T-helper 2 cell treated with Interferon-gamma antibody and Interleukin-4, amounts not matched to agents 5 μg/mL and 100 μg/mL, for 36 hours (primary cell): ENCODE measurements at places on chromosomes 2 and 18.

DNA sequence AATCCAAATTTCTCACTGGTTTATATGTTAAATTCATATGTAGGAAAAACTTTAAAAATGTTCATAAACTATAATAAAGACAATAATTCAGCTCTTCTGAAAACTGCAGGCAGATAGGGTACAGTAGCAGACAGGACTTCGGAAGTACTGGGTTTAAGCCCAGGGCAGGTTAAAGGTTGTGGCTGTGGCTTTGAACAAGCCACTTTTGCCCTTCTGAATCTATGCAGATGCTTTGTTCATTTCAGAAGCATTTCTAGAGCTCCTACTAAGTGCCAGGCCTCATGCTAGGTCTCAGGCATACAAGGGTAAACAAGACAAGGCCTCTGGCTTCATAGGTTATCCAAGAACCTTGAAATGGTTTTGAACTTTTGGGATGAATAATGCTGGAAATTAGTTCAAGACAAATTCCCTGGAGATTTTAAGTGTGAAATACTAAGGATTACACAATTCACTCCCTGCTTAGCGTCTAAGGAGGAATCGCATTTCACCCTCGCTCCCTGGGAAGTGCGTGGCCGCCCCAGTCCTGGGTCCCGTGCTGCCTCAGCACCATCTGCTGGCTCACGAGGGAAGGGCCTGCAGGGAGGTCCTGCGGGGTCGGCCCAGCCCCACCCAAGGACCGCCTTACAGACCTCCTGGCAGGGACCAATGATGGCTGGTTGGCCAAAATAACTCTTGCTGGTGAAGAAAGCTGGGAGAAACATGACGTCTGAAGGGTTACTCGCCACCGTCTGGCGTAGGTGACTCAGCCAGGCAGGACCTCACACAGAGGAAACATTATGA lies 67.7 kb upstream of the L3MBTL4 start:
- no peak for DNase-seq

DNA sequence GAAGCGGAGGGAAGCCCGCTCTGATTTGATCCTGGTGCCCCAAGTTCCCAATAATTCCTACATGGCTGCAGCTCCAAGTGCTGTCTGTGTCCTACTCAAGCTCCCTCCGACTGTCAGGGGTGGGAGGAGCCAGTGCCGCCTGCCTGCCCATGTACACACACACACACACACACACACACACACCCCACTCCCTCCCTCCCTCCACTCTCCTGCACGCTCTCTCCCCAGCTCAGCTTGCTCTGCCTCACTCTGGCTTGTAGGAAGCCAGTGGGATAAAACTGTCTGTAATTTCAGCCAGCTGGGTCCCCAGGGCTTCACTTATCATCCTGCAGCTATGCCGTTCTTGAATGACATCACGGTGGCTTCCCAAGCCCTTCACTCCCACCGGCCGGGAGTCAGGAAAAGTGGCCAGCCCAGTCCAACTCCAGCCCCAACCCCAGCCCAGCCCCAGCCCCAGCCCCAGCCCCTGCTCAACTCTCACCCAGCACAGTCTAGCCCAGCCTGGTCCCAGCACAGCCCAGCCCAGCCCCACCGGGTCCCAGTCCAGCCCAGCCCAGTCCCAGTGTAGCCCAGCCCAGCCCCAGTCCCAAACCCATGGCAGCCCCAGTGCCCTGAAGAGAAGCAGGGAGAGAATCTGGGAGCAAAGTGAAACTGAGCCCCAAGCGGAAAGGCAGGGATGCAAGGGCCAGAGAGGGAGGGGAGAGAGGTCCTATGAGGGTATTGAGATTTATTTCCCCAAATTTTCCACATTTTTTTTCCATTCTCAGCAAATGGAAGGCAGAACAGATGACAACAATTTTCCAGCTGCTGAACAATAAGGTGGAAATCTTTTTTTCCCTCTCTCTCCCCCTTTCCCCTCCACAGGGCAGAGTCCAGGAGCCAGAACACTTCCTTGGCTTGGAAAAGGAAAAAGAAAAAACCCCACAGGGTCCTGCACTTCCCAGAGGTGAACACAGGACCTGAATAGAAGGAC lies 144.0 kb downstream of the TNS1 start:
- DNase-seq = no peak

DNA sequence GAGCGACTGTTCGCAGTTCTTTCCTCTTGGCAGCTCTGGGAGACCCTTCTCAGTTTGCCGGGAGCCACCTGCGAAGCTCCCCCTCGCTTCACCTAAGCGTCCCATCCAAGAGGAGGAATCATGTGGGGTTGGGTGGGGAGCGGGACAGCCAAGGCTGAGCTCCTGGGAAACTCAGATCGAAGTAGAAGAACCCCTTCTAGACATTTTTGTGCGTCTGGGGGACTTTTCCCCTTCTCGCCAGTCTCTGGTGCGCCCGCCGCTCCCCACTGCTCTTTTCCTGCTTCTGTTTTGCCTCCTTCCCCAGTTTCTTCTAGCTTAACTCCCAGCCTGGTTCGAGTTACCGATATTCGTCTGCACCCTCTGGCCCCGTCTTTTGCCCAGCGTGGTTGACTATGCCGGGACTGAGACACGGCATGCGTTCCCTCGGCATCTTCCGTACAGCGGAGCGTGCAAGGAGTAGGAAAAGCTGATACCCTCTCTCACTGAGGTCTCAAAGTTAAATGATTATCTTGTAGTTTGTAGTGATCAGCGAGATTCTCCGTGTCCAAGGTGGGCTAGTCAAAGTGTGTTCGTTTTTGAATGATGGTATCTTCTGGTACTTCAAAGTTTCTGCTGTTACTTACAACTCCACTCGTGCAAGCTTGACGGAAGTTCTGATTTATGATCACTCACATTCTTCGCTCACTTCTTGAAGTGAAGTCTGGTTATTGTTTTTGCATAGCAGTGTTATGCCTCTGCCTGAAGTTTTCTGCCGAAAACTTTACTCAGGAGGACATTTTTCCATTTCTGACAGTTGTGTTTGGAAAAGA lies 664 bp downstream of the CAMKMT start:
- peak; percentile 33 for DNase-seq

DNA sequence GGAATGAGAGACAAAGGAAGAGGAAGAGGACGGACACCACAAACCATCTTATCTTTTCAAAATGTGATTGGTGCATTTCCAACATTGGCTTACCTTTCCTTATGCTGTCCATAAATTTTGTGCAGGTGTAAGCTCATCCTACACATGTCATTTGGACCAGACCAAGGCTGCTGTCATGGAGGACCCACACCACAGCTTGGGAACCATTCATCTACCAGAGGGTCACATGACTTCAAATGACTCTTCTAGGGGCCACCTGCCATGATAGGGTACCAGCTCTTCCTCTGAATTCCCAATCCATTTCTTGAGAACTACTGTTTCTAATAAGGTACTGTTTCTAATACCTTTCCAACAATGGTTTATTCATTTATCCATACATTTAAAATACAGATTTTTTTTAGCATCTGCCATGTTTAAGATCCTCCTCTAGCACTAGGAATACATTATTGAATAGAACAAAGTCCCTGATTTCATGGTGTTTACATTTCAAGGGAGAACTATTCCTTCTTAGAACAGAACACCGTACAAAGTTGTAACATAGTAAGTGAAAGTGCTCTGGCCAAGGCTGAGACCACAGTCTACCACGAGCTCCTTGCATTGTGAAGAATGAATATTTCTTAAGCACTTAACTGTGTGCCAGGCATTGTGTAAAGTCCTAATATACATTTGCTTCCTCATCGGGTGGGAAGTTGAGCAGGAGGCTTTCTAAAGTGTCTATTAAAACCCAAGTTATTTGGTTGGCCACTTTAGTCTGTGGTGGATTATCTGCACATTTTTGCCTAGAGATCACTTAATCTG lies 246.1 kb upstream of the FN1 start:
- no peak for DNase-seq

GRCh38 chr18:76985951-76986236 lies 146.7 kb downstream of the MBP start:
- no peak for DNase-seq

DNA sequence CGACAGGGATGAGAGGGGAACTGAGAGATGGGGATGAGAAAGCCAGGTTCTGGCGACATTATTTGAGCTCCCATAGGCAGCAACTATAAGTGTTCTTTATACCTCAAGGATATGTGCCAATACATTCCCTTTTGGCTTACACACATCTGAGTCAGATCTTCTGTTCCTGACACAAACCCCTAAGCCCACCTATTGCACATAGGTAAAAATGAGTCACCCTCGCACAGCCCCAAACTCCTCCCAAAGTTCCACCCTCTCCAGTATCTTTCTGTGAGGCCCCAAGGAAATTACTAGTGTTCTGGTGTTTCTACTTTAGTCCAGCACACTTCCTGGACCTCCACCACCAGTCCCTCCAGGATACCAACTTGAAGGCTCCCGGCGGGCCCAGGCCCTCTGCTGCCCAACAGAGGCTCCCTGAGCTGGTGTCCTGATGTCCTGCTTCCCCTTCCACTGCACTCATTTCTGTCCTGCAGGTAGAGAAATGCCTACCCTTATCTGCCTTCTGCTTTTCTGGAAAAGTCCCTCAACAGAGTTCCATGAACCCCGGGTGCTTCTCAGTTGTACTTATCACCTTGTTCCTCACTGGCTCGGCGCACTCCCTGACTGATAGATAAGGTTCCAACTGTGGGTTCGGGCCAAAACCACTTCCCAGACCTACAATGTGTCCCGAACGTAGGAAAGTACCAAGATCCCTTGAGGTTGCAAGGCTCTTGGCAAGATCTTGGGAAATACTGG lies 125.5 kb downstream of the EN1 start:
- no peak for DNase-seq

DNA sequence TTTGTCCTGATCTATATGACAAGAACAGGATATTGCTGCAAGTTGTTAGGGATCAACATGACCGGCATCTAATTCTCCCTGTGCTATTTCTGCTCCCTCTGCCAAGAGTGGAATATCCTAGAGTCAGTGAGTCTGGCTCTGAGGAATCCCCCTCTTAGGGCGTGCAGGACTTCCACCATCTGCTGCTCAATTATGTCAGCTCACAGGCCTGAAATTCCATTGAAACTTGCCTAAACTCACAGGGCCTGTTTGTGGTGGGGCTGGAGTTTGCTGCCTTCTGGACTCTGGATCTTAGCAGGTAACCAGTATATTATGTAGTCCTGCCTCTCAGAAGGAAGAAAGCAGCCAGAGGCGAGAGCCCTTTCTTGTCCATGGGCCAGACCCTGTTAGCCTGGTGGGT lies 323.0 kb downstream of the TSN start:
- no peak for DNase-seq

GRCh38 chr2:121175326-121175725 lies 109.7 kb downstream of the TFCP2L1 start:
- DNase-seq = no peak

- no peak for DNase-seq
Observed at GRCh38 chr18:7322817-7323485, 92.1 kb downstream of the LRRC30 start.
